ENCODE measurements at places on chromosomes 5 and 9.

- DNase-seq = no peak
Measured at GRCh38 chr5:38011668-38012188, 171.9 kb upstream of the GDNF start.

GRCh38 chr9:129259375-129259774, 81.3 kb upstream of the IER5L start:
- no peak for DNase-seq

GRCh38 chr5:9156282-9156681, 389.6 kb downstream of the SEMA5A start:
- DNase-seq = no peak

- DNase-seq = no peak
Measured at GRCh38 chr5:165538065-165538464, 2032.6 kb downstream of the MAT2B start.

GRCh38 chr9:127203681-127204327, 60.8 kb upstream of the GARNL3 start:
- DNase-seq = no peak

DNA sequence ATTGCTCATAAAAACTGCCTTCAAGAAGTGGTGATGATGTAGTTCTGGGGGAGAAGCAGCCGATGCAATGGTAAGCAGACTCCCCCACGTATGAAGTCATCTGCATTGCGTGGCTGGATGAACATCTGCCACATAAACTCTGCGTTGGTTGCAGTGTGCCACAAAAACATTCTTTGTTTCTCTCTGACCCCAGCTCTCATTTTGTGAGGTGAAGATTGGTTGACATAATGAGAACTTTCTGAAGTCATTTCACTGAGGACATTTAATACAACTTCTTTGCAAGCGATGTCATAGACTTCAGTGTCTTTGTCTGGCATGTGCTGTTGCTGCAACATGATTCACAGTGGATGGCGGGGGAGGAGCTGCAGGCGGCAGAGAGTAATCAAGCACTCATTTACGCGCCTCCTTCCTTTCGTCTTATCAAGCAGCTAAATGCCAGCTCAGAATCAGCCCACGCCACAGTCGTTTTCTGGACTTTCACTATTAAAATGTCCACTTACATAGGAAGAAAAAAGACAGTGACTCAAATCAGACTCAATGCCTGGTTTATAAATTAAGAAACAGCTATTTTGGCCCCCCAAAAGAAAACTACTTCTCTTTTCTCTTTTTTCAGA, 91.5 kb upstream of the NFIL3 start:
- DNase-seq = peak; percentile 49

DNA sequence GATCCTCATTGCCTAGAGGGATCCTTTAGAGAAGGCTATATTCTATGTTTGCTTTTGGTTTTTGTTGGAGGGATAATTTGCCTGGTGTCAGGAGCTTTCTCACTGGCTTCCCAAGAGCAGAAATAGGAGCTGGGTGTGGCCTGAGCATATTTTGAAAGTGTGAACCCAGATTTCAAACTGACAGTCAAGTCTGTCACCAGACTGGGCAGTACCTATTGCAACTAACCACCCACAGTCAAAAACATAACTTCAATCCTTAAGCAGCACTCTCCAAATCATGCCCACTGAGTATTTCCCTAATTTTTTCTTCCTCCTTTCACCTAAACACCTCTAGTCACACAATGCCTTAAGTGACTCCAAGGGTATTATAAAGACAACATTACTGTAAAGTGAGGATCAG, 278.4 kb downstream of the EBF1 start:
- no peak for DNase-seq

DNA sequence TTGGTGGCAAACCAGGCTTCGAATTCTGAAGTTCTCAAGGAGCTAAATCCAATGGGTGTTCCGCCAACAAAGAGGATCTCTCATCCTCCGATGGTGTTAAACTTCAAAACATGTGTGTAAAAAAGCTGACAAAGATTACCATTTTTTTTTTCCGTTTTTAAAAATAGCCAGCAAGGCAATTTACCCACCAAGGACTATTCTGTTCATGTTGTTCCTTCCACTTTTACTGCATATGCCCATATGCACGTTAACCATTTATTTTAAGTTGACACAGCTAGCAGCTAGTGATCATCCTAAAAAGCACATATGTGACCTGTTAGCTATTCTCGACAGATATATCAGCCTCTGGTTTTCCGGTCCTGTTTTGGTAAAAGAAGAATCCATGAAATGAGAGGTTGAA, 326.7 kb downstream of the PLK2 start:
- no peak for DNase-seq

DNA sequence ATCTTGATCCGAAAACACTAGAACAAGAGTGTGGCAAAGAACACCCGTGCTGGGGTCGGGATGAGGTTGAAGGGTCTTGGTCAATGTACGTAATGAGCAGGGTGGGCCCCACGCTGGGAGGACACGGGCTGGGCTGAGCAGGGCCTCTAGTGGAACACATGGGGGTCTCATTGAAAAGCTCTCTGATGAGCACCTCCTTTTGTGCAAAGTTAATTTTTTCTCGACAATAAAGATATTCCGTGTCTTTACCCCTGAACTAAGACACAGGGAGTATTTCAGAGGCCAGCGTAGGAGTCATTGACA, 8.0 kb downstream of the UCK1 start:
- DNase-seq = no peak

- peak; percentile 7 for DNase-seq
Measured at GRCh38 chr5:20554001-20554400, 566.0 kb upstream of the CDH18 start.
